ENCODE measurements at places on chromosomes 16 and 17.

GRCh38 chr16:57348327-57348726, 10.3 kb upstream of the CCL22 start:
- DNase-seq, result no peak

GRCh38 chr17:1996800-1997288, 28.3 kb downstream of the RTN4RL1 start:
- DNase-seq, result no peak

- DNase-seq, result no peak
Measured at GRCh38 chr16:1316033-1316405, 6.6 kb downstream of the UBE2I start.

- DNase-seq, result no peak
Measured at GRCh38 chr16:50711862-50712559, 18.6 kb downstream of the NOD2 start.

DNA sequence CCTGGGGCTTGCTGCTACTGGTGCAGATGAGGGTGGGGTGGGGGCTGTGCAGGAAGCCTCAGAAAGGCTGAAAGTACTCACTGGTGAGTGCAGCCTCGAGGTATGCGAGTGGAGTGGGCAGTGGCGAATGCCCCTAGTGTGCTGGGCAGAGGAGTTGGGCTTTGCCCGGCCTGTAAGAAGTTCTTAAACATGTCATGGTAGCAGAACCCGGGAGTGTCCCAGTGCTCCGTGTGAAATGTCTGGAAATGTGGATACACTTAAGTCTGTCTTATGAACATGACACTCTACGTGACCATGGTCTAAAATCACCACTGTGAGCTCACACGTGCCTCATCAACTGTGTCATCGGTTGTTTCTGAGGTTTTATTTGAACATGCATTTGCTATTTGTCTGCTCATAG, 1.7 kb downstream of the SMTNL2 start:
- no peak for DNase-seq

DNA sequence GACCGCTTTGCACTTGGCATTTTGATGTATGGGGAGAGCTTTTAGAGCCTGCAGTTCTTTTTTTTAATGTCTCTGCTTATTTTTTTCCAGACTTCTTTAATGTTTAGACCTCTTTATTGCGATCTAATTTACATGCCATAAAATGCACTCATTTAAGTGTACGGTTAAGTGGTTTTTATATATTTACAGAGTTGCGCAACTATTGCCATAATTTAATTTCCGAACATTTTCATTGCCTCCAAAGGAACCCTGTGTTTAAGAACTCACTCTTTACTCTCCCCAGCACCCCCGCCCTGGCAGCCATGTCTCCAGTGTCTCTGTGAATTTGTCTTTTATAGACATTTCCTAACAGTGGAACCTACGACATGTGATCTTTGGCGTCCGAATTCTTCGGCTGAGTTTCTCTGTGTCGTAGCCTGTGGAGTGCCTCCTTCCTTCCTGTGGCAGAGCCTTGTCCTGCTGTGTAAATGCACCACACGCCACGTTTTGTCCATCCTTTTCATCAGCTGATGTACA, 24.0 kb downstream of the ZNF750 start:
- no peak for DNase-seq

Data from epithelial cell of prostate (primary cell).